ENCODE measurements at places on chromosomes 6 and 20.

DNA sequence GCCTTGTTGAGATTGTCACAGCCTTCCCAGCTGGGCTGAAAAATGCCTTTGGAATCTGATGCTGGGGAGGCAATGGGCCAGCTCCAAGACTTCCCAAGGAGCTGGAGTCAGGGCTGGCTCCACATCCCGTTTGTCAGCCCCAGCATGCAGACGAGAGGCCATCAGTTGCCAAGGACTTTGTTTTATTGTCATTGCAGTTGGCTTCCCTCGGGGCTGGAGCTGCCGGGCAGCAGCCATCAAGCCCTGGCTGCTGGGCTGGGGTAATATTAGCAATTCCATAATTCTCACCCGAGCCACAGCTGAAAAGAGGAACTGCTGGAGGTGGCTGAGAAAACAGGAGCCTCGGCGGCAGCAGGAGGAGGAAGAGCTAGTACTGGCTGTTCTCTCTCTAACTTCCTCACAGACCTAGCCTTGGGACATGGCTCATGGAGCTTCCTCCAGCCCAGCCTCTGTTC is 182.5 kb downstream of the CDC5L start:
- no peak for DNase-seq

DNA sequence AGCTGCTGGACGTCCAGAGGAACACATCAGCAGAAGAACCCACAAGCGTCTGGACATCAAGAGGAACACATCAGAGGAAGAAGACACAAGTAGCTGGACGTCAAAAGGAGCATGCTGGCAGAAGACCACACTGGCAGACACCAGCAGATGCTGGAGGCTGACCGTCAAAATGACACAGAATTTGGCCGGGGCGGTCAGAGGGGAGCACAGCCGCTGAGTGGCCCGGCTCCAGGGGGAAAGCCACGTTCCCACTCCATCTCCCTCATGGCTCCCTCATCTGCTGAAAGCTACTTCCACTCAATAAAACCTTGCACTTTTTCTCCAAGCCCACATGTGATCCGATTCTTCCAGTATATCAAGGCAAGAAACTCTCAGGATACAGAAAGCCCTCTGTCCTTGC is 283.6 kb downstream of the PTPRT start:
- no peak for DNase-seq

GRCh38 chr6:157172830-157173536 is 150.3 kb downstream of the TMEM242 start:
- DNase-seq: no peak

GRCh38 chr6:170180671-170181337 is 110.1 kb downstream of the DLL1 start:
- DNase-seq: no peak

- no peak for DNase-seq
These were observed 33.7 kb upstream of the ZNF133 start for GRCh38 chr20:18254615-18255014.

DNA sequence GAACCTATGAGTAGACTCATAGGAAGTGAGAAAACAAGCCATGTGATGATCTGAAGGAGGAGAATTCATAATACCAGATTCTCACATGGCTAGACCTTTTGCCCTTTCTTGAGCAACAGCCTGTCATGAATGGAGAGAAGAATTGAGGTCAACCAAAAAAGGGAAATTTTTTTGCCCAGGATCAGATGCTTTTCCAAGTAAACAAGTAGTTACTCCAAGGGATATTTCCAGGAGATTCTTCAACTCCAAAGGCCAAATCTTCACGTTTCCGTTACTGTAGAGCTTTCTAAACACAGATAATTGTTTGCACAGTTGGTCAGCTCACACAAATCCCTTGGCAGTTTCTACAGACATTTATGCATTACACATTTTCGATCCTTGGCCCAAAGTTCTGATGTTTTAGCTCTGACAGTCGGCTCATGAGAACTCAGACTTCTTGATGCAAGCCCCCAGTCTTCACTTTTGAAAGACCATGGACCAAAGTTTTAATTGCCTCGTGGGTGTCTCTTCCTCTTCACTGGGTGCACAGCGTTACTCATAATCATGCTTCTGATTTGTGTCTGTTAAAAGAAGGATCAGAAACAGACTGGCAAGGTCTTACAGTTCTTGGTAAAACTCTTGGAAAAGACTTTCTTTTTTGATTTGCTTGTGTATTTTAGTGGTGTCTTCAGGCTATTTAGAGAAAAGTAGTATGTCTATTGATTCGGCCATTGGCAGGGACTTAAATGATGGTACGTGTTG is 115.0 kb downstream of the TSHZ2 start:
- DNase-seq: no peak

Data from activated effector memory CD4-positive, alpha-beta T cell treated with Interleukin-2 at 50 U/mL for 16 hours (primary cell).